ENCODE measurements at places on chromosomes 3 and 15.

DNA sequence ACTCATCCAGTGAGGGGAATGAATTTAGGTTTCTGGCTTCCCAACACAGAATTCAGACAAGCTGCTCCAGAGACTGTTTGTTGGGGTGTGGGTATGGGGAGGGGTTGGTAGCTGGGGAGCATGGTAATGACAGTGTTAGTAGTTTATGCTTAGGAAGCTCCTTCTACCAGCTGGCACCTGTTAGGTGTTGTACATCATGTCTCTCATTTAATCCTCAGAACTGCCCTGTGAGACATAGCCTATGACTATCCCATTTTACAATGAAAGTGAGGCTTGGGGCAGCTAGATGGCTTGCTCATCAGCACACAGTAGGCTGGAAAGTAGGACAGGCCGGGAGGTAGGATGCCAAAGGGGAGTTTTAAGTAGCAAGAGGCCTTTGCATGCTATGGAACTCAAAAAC, 2.5 kb downstream of the EIF4E3 start:
- no peak for DNase-seq

DNA sequence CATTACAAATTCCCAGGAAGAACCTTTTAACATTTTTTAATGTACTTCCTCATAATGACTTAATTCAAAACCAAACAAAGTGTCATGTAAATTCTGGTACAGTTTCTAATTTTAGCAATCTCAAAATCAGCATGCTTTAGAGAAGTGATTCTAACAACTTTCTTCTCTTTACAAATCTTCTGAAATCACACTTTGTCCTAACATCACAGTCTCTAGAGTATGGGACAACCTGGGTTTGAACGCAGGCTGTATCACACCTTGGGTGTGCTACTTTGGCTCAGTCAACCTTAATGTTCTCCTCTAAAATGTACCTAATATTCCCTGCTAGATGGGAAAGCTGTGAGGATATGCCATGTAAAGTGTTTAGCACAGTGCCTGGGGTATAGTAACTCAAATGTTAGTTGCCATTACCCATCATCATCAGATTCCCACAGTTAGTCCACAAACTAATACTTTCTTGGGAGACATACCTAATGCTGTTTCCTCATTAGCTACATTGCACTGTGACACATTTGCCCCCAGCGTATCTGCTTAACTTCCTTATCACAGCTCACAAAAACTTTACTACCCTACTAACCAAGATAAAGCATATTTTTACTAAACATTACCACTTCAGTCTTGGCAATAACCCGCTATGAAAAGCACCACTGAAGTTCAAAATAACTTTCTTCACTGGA, 3.1 kb downstream of the TSPAN3 start:
- DNase-seq: no peak

DNA sequence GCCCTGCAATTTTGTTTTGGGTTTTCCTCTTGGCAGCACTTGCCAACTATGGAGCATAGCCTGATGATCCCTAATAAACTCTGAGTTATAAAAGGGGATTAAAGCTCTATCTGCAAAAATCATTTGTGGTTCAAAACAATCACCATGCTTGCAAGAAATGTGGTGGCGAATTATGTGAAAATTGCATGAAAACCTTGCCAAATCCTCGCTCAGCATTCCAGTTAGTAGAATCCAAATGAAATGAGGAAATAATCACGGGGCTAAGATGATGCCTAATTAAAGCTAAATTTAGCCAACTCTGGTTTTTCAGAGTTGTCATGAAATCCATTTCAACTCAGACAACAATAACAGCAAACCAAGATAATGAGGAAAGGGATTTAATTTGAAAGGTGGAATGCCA, 73.0 kb upstream of the PROK2 start:
- DNase-seq: no peak

DNA sequence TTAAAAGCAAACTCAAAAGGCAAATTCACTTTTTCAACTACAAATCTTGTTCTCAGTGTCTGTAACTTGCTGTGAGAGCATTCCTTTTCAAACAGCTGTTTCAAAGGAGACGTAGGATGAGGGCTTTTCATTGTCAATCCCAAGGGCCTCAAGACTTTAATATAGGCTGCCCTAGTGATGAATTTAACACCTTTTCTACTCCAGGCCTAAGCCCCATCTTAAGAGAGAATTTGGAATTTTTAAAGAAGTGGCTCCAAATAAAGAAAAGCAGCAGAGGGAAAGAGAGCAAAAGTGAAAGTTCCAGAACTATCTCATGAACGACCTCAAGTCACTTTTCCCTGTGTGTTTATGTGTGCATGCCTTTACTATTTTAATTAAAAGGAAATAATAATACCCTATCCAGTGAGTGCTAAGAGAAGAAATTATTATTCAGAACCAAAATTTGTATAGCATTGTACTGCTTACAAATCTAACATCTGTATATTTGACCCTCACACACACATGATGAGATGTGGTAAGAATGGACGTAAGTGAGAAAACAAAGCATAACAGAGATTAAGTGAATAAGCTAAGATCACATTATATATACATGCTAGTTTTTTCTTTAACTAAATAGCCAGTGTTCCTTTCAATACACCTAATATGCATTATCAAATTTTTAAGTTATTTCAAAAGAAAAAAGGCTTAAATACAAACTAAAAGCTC, 196.4 kb downstream of the VGLL3 start:
- peak; percentile 35 for DNase-seq

DNA sequence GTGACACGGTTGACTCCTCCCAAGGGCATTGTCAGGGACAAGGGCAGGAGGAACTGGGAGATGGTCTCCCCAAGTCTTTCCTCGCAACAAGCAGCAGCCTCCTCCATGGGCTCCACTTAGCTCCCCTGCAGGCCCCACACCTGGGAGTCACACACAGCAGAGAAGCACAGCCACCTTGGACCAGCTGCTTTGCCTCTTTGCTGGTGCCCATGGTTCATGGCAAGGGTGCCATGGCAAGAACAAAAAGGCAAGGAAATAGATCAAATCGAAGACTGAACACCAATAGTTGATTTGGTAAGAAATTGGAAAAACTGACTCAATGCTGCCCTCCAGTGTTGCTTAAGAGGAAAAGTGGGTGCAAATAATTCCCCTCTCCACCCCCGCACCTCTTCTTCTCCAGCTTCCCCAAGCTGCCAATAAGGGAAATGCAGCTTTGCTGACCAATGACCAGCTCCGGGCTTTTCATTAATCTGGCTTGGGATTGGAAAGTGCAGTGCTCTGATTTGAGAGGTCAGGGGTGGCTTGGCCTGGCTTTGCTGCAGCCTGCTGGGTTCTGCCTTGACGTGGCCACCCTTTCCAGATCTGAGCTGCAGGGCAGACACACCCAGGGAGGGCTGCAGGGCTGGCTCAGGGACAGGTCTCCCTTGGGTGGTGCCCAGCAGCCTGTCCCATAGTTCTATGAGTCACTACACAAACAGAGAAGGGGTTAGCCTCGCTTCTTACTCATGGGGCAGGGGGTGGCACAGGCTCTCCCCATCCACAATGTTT, 162.0 kb downstream of the KLF13 start:
- DNase-seq: peak; percentile 90

- no peak for DNase-seq
Measured at GRCh38 chr3:89795506-89795905, 688.1 kb downstream of the EPHA3 start.

- DNase-seq: peak; percentile 32
Measured at GRCh38 chr15:62439543-62440016, 274.5 kb upstream of the C2CD4B start.

GRCh38 chr15:44706401-44706800, 4.7 kb downstream of the PATL2 start:
- DNase-seq: no peak

DNA sequence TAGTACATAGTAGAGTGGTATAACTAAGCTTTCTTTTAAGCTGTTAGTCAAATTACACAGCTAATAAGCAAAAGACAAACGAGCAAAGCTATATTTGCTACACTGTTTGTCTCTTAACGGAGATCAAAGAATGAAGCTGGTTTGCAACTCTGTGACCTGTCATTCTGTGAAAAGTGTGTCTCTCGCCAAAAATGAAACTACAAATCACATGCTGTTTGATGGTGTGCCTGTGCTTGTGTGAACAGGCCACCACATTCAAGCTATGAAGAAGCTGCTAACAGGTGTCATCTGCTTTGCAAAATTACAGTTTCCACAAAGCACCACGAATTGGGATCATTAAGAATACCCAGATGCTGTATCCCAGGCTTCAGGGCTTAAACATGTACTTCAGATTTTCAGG, 667.8 kb upstream of the NAALADL2 start:
- DNase-seq: no peak

GRCh38 chr15:98419173-98419780, 229.1 kb upstream of the IGF1R start:
- DNase-seq: no peak

DNA sequence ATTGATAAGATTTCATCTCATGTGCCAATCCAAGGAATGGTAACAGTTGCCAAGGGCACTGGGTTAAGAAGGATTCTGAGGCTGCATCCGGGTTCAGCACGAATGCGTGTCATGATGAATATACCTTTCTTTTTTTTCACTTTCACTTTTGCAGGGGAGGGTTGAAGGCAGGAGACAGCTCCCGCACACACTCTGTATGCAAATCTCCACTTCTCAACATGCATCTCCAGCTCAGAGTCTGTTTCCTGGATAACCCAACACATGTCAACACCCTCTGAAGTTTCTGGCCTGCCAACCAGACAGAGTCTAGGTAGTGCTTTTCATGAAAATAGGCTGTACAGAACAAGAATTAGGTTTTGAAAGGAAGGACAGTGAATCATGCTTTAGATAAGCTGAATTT, 21.6 kb downstream of the B4GALT4 start:
- no peak for DNase-seq

GRCh38 chr15:87947560-87947959, 309.0 kb downstream of the NTRK3 start:
- no peak for DNase-seq

DNA sequence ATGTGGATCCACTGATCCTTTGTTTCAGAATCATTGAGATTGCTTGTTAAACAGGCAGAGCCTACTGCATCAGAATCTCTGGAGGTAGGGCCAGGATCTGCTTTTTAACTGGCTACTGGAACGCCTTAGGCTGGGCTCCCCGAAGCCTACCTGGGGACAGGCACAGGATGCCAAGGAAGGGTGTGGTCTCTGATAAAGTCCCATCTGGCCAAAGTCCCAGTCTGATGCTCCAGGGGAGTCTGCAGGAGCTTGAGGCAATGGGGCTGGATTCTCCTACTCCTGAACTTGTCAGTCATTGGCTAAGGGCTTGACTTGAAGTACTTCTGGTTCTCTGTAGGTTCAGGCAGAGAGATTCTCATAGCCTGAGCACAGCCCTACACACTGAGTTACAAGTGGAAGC, 22.4 kb upstream of the CCK start:
- no peak for DNase-seq

GRCh38 chr3:67082533-67083024, 84.5 kb downstream of the KBTBD8 start:
- DNase-seq: no peak

GRCh38 chr15:73114064-73114463, 61.8 kb downstream of the NEO1 start:
- DNase-seq: no peak

- DNase-seq: no peak
Measured at GRCh38 chr3:177611752-177612334, 414.6 kb upstream of the TBL1XR1 start.

GRCh38 chr3:186247821-186248814, 113.9 kb downstream of the DGKG start:
- DNase-seq: no peak

- DNase-seq: no peak
Measured at GRCh38 chr3:77590191-77590590, 550.3 kb downstream of the ROBO2 start.

- DNase-seq: no peak
Measured at GRCh38 chr3:69892706-69893105, 106.8 kb upstream of the SAMMSON start.

GRCh38 chr3:156233876-156234275, 113.5 kb downstream of the KCNAB1 start:
- DNase-seq: no peak

GRCh38 chr15:59993041-59993750, 10.9 kb upstream of the FOXB1 start:
- DNase-seq: no peak

DNA sequence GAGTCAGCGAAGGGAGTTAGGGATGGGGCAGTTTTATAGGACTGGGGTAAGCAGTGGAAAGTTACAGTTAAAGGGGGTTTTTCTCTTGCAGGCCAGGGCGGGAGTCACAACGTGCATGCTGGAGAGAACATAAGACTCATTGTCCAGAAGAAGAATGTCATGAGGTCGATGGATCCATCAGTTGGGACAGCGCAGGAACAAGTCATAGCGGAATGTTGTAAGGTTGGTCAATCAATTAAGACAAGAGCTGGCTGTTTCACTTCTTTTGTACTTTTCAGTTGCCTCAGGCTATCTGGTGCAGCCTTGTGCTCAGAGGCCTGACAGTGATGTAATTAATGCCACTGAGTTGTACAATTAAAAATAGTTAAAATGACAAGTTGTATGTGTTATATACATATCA, 165.6 kb downstream of the OCA2 start:
- DNase-seq: no peak

GRCh38 chr15:90957791-90958190, 3.1 kb downstream of the RCCD1 start:
- DNase-seq: no peak

DNA sequence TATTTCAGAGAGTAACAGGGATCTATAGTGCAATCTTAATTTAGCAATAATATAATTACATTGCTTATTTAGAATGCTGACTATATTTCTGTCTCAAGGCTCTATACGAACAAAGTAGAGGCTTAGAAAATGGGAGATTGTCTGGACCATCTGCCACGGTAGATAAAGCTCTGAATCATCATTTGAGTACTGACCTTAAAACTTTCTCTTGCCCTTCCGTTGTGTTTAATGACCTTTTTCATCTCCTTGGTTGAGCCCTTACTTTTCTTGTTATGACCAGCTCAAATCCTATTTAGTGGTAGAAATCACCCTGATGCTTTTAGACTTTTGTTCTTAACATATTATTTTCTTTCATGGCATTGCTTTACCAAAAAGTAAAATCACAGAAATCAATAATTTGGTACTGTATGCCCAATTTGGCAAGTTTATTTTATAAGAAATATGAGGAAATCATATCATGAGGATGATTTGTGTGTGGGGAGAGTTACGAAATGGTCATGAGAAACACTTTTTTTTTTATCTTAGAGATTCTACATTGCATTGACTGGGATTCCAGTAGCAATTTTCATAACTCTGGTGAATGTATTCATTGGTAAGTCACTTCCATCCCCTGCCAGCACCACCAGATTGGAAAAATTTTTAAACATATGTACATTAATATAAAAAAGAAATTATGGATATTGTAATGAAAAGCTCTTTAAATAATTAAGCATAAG, 11.0 kb downstream of the NDUFB5 start:
- peak; percentile 56 for DNase-seq

GRCh38 chr15:78842519-78842918, 30.2 kb upstream of the MORF4L1 start:
- no peak for DNase-seq

- no peak for DNase-seq
Measured at GRCh38 chr3:126340596-126340942, 16.6 kb downstream of the KLF15 start.

- DNase-seq: no peak
Measured at GRCh38 chr3:22371036-22371435, 620.0 kb upstream of the ZNF385D start.

- DNase-seq: no peak
Measured at GRCh38 chr3:184842433-184842832, 30.5 kb downstream of the VPS8 start.

Measured in iris pigment epithelial cell (primary cell).